ENCODE measurements at places on chromosomes 4 and X. TPM values are rescaled to one million over a fixed set of nuclear protein-coding genes. Genes with fewer than 3 reads are reported as not detected.

Gene DIPK2B
- 27.7 TPM for total RNA-seq

Gene GPR82
- 3.4 TPM for total RNA-seq

GRCh38 chr4:121034017-121034416, 38.3 kb downstream of the NDNF start:
- DNase-seq, result no peak

- no peak for DNase-seq
Observed at GRCh38 chr4:150990993-150991392, 24.1 kb downstream of the LRBA start.

DNA sequence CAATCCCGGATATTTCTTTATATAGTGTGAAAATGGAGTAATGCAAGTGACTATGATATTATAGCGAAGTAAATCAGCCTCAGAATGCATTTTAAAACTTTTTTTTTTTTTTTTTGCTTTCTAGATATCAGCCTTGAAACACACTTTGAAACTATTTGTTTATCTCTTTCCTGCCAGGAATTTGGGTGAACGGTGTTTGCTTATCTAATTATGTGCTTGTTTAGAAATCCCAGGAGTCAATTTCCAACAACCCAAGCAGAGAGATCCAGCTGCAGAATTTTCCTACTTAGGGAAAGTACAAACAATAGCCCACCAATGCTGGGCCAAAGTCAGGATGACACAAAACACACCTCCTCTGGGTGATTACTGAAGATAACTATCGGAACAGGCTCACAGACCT, 958.8 kb downstream of the PCDH18 start:
- DNase-seq, result no peak

Measured in upper lobe of right lung (tissue), 1 donor.